Endothelial cell of umbilical vein (primary cell): ENCODE measurements at places on chromosomes 2 and 18. TPM values are rescaled to one million over a fixed set of nuclear protein-coding genes. Genes with fewer than 3 reads are reported as not detected.
A peak's percentile ranks its signal among the peaks of the same experiment; 100 is the strongest.

DNA sequence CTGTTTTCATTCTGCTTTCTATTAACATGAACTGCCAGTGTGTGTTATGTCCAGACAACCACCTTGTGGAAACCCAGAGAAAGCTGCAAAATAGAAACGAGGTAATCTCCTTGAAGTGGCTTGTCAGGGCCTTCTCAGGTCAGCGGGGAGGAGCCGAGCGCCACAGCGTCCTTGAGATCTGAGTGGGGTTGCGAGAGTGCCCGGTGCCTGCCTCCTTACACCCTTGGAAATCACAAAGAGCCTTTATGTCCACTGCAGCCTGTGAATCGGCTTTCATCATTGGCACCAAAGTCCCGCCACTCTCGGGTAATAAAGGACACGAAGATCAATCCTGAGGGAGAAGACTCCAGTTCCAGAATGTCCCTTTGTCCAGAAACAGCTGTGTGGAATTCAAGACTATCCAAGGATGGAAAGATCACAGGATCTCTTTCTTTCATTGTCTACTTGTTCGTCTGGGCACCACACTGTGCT lies 135.2 kb downstream of the HRH4 start:
- no peak for DNase-seq

GRCh38 chr2:101012706-101013181 lies 10.7 kb downstream of the RPL31 start:
- DNase-seq: peak; percentile 56

GRCh38 chr2:35864141-35864540 lies 491.4 kb upstream of the CRIM1 start:
- DNase-seq: no peak

DNA sequence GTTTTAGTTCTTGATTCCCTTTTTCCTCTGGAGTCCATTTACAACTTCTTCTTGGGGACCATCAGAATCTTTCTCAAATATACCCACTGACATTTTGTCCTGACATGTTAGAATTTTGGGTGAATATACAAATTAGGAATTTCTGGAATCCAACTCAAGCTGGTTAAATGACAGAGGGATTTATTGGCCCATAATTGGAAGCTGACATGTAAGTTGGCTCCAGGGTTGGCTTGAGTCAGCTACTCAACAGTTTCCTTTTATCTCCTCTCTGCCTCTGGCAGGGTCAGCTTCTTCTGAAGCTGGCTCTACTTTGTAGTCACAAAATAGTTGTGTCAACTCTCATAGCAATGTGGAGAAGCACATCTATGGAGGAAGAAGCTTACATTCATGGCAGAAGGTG lies 36.6 kb upstream of the PPP1R1C start:
- no peak for DNase-seq

CWC22 gene
- 13.5 and 15.7 TPM in 2 replicates for total RNA-seq

KANSL1L gene
- 13.4 and 14.0 TPM in 2 replicates for total RNA-seq

GRCh38 chr2:65130664-65131175 lies 814 bp upstream of the RAB1A start:
- DNase-seq: no peak

DNA sequence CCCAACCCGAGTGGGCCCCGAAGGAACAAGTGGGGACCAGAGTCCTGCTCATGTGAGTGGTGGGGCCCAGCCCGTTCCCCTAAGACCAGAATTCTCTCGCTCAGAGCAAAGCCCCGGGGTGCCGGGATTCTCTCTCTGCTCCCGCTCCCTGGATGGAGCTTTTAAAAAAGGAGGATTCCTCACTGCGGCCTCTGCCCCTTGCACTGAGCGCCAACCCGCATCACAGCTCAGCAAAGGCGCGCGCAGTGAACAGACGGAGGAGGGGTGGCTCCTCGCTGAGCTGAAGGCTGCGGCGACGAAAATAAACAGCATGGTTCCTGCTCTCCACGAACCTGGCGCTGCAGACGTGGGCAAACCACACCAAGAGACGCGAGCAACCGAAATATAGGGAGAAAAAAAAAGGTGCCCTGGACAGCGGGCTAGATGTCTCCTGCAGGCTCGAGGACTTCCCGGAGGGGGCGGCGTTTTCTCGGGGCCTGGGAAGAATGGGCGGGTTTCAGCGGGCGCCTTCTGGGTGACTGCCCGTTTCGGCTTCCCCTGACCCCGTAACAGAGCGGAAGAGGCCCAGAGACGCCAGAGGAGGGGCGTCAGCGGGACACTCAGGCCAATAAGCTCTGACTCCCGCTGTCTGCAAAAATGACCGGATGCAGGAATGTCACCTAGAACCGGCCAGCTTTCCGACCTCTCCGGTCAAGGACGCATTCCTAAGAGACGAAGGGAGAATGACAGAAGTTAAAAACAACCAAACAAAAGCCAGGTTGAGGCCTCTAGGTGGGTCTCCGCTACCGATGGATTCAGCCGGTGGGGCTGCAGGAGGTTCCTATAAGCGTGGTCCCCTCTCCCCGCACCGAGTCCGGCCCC lies 819 bp upstream of the KLF11 start:
- peak; percentile 82 for DNase-seq

DNA sequence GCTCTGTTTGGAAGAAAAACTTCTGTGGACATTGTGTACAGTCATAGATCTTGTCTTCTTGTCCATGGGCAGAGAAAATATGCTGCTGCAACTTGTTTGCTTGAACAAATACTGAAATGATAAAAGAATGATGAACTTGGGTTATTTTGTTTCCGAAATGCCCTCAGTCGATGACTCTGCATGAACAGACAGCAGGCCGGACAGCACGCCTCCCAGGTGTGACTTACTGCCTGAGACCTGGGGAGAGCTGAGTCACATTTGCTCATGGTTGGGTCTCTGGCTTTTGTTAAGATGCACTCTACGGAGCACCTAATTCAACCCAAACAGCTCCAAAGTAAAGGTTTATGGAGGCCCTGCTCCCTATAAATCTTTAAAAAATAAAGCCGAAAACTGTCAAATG lies 262.5 kb downstream of the ZNF521 start:
- DNase-seq: no peak

EVX2 gene
- not detected in 2 replicates for total RNA-seq
